ENCODE measurements at places on chromosomes 1 and 21. TPM values are rescaled to one million over a fixed set of nuclear protein-coding genes. Genes with fewer than 3 reads are reported as not detected.

RASAL2 gene
- 57.5 TPM for total RNA-seq

DNA sequence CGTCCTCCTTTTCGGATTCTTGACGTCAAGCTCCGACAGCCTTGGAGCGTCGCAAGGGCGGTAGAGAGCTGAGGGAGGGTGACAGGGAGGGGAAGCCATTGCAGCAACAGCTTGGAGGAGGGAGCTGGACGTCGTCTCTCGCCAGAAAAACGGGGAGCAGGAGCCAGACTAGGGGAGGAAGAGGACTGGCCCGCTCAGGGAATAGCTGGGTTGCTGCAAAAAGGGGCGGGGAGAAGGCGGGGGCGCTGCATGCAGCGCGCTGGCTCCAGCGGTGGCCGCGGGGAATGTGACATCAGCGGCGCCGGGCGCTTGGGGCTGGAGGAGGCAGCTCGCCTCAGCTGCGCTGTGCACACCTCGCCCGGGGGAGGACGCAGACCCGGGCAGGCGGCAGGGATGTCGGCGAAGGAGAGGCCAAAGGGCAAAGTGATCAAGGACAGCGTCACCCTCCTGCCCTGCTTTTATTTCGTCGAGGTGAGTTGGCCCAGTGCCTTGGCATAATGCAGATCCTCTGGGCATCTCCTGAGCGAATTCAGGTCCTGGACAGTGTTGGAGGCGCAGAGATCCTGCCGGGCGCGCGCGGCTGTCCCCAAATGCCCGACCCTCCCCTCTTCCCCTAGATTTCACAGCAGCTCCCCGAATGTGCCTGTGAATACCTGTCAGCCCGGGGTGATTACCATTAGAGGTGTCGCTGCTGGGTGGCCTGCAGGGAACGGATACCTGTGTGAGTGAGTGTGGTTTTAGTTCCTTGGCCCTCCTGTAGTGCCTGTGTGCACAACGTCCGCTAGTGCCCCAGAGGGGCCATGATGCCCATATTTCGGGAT is at the start of gene PLPPR4:
Gene PLPPR4 (plus strand): TSS at position 292 of the 821 bp plus-strand sequence. CDS start 102 bp downstream, at position 394.
- peaks cover 7% of the 10 kb centered on the region for H3K27me3 ChIP-seq
- DNase-seq: peak; percentile 64
- H3K27ac ChIP-seq: no peak within 1 kb of the TSS
- no peaks in the 10 kb centered on the region for H3K36me3 ChIP-seq
- H3K4me3 ChIP-seq: peak within 1 kb of the TSS; percentile 64

EPHA8 gene
- total RNA-seq: not detected

GRCh38 chr1:183942933-183943693 is 94.4 kb downstream of the COLGALT2 start:
- H3K36me3 ChIP-seq: no peaks in the 10 kb centered on the region
- DNase-seq: no peak
- no peak overlapping the region for H3K27ac ChIP-seq
- H3K4me1 ChIP-seq: no peaks in the 10 kb centered on the region
- H3K4me3 ChIP-seq: no peak overlapping the region
- H3K27me3 ChIP-seq: no peaks in the 10 kb centered on the region

DNA sequence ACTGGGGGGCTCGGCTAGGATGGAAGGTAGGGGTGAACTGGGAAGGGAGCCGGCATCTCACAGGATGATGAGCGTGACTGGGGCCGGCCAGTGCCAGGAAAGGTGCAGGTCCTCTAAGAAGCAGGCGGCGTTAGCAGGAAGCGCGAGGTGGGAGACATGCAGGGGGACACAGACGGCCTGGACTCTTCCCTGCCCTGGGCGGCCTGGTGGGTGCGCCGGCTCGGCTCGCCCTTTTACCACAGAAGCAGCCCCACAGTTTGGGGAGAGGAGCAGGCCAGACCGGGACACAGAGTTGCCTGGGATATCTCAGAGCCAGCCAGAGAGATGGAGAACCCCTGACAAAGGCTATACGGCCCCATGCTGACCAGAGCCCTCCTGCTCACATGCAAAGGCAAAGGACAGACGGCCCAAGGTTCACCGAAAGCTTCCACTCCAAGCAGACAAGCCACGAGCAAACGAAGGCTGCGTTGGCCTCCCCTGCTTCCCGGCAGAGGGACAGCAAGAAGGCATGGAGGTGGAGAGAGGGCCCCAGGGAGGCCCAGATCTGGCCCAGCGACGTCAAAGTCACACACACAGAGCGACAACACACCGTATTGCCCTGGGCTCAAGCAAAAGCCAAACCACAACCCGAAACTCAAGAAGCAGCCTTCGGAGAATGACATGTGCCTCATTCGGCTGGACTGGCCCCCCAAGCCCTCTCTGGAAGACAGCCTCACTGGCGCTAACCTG is 14.9 kb upstream of the ALDH4A1 start:
- DNase-seq: no peak
- H3K27me3 ChIP-seq: no peaks in the 10 kb centered on the region
- peaks cover 44% of the 10 kb centered on the region for H3K36me3 ChIP-seq
- no peak overlapping the region for H3K27ac ChIP-seq
- no peak overlapping the region for H3K4me3 ChIP-seq

DNA sequence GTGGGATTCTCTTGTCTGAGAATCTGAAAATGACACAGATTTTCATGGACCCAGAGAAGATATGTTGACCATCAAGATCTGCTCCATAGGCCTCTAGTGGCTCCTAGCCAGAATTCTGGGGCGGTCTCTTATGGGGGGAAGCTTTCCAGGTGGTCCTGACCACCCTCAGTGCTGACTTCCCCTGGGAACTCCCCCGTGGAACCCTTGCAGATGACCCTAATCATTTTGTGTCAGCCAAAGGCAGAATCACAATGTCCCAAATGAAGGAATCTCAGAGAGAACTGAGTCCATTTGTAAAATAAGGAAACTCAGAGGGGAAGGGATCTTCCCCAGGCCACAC is 3.6 kb downstream of the HEYL start:
- H3K4me3 ChIP-seq: peak overlapping the region; percentile 18
- peak overlapping the region; percentile 98 for H3K27ac ChIP-seq
- H3K4me1 ChIP-seq: peaks cover 7% of the 10 kb centered on the region
- peaks cover 15% of the 10 kb centered on the region for H3K36me3 ChIP-seq

OR2T2 gene
- total RNA-seq: not detected

DNA sequence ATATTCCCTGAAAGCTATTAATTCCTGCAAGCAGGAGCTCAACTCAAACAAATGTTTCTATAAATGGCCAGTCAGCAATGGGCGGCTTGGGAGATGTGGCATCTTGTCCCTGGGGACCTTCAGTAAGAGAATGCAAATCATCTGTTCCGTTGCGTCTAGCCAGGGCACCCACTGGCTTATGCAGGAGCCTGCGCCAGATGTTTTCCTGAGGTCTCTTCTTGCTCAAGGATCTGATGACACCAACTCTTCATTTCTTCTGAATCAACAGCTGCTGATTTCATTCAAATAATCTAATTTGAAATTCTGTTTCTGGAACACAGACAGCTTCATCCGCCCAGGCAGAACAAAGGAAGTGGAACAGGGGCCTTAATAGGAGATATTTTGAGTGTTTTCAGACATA is 70.0 kb upstream of the AJAP1 start:
- DNase-seq: no peak
- H3K36me3 ChIP-seq: no peaks in the 10 kb centered on the region
- H3K27me3 ChIP-seq: no peaks in the 10 kb centered on the region
- H3K4me3 ChIP-seq: no peak overlapping the region

DNA sequence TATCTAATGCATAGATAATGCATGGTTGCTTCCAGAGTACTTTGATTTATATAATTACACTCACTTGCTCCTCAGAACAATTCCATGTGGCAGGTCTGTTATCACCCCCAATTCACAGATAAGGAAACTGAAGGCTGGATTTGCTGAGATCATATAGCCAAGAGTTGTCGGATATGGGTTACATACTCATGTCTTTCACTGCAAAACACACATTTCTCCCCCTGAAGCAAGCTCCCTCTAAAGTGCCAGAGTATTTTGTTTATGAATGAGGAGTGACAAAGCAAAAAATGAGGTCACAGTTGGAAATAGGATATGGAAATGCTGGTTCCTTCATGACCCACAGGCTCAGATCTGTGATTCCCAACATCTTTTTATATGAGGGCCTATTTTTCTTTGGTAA is 134.2 kb downstream of the ROR1 start:
- H3K4me1 ChIP-seq: peaks cover 3% of the 10 kb centered on the region
- no peak overlapping the region for H3K27ac ChIP-seq
- no peaks in the 10 kb centered on the region for H3K36me3 ChIP-seq
- H3K27me3 ChIP-seq: no peaks in the 10 kb centered on the region
- no peak for DNase-seq

DNA sequence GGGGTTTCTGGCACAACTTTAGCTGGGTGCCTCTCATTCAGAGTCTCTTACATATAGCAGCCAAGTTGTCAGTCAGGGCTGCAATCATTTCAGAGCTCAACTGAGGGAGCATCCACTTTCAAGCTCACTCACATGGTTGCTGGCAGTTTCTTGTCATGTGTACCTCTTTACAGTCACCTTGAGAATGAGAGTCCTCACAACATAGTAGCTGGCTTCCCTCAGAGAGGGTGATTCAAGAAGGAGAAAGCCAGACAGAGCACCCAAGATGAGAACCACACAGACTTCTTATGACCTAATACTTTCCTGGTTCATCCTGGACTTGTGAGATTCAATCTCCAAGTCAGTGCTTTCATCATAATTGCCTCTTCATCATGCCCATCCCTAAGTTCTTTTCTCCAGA is 57.2 kb downstream of the DPT start:
- H3K36me3 ChIP-seq: no peaks in the 10 kb centered on the region
- H3K27ac ChIP-seq: no peak overlapping the region
- DNase-seq: no peak
- no peak overlapping the region for H3K4me3 ChIP-seq
- H3K27me3 ChIP-seq: no peaks in the 10 kb centered on the region

DNA sequence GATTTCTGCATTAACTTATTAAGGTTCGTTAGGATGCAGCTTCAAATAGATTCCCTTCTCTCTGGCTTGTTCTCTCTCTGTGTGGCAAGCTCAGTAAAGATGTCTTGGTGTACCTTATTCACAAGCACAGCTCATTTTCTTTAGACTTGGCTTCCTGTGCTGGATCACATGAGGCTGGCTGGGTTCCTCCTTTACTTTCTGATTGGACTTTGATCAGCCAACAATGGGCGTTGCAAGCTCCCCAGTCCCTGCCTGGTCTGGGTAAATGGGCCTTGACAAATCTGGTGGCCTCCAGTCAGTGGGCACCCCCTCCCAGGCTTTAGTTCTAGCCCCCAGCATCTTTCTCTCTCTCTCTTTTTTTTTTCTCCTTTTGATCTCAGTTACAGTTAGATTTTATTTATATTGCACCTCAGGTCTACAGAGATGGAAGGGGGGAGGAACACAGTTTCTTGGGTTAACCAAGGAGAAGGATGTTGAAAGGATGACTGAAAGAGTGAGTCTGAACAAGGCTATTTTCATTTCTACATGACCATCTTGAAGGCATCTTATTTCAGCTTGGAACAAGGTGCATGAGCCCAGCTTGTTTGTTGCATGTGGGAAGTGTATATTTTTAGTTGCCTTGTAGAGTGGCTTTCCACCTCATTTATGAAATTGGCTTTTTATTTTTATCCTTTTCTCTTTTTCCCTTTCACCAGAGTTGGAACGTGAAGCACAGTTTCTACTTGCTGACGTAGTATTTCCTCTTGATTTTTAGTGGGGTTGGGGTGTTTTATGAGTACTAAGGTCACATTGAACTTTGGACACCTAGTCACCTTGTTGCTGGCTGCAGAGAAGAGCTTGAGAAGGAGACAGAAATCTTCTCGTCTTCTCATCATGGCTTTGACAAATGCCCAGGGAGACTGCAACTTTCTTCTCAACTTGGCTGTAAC is 77.1 kb downstream of the PBX1 start:
- DNase-seq: no peak
- H3K36me3 ChIP-seq: no peaks in the 10 kb centered on the region
- no peaks in the 10 kb centered on the region for H3K4me1 ChIP-seq
- H3K27me3 ChIP-seq: no peaks in the 10 kb centered on the region
- H3K27ac ChIP-seq: no peak overlapping the region
- no peak overlapping the region for H3K4me3 ChIP-seq

GRCh38 chr1:157249739-157250138 is 111.5 kb upstream of the ETV3 start:
- no peaks in the 10 kb centered on the region for H3K27me3 ChIP-seq
- H3K27ac ChIP-seq: no peak overlapping the region
- no peaks in the 10 kb centered on the region for H3K36me3 ChIP-seq
- no peak for DNase-seq
- H3K4me3 ChIP-seq: no peak overlapping the region

DNA sequence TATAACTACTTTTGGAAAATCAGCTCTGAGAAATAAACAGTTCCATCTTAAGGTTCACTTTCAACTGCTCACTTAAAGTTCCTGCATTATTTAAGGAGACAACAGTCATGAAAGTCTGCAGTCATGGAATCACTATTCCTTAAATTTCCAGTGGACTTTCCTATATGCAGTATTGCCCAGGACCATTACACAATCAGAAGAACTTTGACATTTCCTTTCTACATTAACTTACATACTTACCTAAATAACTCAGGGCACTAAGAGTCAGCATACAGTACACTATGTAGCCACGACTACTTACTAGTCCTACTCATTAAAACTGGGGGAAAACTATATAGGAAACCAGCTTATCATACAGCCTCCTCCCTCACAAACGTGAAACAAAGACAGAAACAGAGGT is 220.1 kb downstream of the SLC45A1 start:
- no peak overlapping the region for H3K4me3 ChIP-seq
- peaks cover 10% of the 10 kb centered on the region for H3K4me1 ChIP-seq
- no peaks in the 10 kb centered on the region for H3K36me3 ChIP-seq
- no peak for DNase-seq

KLHDC9 gene
- 0.32 TPM for total RNA-seq

GRCh38 chr1:65357291-65357960 is 48.1 kb downstream of the DNAJC6 start:
- no peak overlapping the region for H3K4me3 ChIP-seq
- H3K36me3 ChIP-seq: no peaks in the 10 kb centered on the region
- no peak for DNase-seq
- no peak overlapping the region for H3K27ac ChIP-seq

MIXL1 gene
- total RNA-seq: not detected

GRCh38 chr1:200542162-200542561 is 78.4 kb downstream of the KIF14 start:
- no peaks in the 10 kb centered on the region for H3K27me3 ChIP-seq
- no peaks in the 10 kb centered on the region for H3K36me3 ChIP-seq
- H3K4me3 ChIP-seq: no peak overlapping the region
- H3K4me1 ChIP-seq: no peaks in the 10 kb centered on the region

GRCh38 chr1:212928323-212929291 is 21.7 kb upstream of the VASH2 start:
- no peak overlapping the region for H3K27ac ChIP-seq
- no peaks in the 10 kb centered on the region for H3K4me1 ChIP-seq
- no peaks in the 10 kb centered on the region for H3K36me3 ChIP-seq

GRCh38 chr1:112893288-112894009 is 62.5 kb downstream of the SLC16A1 start:
- no peaks in the 10 kb centered on the region for H3K27me3 ChIP-seq
- H3K27ac ChIP-seq: no peak overlapping the region
- no peaks in the 10 kb centered on the region for H3K4me1 ChIP-seq
- no peak for DNase-seq
